Activated naive CD4-positive, alpha-beta T cell (primary cell): ENCODE measurements at places on chromosomes 7 and 10.

DNA sequence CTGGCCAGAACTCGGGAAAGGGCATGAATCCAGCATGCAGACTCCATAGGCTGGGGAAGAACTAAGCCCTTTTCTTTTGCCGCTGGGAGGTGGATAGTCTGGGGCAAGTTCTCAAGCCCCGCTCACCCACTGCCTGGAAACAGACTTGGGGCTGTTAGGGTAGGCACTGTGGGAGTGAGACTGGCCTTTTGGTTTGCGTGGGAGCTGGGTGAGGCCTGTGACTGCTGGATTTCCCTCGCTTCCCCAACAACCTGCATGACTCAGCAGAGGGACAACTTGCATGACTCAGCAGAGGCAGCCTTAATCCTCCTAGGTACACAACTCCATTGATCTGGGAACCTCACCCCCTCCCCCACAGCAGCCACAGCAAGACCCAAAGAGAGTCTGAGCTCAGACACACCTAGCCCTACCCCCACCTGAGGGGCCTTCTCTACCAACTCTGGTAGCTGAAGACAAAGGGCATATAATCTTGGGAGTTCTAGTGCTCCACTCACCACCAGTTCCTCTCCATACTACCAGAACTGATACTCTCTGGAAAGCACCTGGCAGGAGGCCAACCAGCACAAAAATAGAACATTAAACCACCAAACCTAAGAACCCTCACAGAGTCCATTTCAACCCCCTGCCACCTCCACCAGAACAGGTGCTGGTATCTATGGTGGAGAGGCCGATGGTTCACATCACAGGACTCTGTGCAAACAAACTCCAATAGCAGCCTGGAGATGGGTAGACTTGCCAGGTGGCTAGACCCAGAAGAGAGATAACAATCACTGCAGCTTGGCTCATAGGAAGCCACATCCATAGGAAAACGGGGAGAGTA lies 81.4 kb upstream of the LAMB4 start:
- no peak for DNase-seq

DNA sequence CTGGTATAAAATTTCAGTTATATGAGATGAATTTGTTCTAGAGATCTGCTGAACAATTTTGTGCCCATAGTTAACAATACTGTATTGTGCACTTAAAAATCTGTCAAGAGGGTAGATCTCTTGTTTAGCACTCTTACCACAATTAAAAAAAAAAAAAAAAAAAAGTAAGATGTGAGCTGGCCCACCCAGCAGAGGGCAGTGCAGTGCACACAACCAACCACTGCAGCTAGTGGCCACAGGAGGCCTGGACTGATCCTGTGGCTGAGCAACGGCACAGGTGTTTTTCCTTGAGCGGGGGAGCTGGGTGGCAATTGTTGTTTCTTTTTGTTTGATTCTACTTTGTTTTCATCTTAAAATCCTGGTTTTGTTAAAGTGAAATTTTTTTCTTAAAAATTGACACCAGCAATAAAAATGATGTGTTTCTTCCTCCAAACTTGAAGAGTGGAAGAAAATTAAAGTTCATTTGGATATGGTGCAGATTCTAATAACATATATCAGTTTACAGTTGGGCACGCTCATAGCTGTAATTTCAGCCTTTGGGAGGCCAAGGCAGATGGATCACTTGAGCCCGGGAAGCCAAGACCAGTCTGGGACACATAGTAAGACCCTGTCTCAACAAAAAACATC lies 171.1 kb upstream of the TBX20 start:
- no peak for DNase-seq

- no peak for DNase-seq
These were observed 24.3 kb downstream of the EPDR1 start for GRCh38 chr7:37944737-37945054.

GRCh38 chr10:103692952-103693811 lies 162.2 kb downstream of the SH3PXD2A start:
- DNase-seq: peak; percentile 32

GRCh38 chr10:68032113-68032512 lies 43.0 kb downstream of the HERC4 start:
- no peak for DNase-seq

GRCh38 chr10:132062641-132063390 lies 2.9 kb upstream of the JAKMIP3 start:
- no peak for DNase-seq

GRCh38 chr10:43263551-43264343 lies 3.1 kb downstream of the RASGEF1A start:
- no peak for DNase-seq

DNA sequence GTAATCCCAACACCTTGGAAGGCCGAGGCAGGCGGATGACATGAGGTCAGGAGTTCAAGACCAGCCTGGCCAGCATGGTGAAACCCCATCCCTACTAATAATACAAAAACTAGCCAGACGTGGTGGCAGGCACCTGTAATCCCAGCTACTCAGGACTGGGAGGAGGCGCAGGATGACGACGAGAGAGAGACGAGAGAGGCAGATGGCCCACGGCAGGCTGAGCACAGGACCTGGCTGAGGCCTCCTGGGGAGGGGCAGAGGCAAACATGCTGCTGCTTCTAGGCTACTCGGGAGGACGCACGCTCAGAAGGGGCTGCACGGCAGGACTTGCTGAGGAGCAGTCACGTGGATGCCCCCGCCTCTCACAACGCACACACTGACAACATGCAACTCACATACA lies 22.4 kb downstream of the DIP2C start:
- DNase-seq: no peak

DNA sequence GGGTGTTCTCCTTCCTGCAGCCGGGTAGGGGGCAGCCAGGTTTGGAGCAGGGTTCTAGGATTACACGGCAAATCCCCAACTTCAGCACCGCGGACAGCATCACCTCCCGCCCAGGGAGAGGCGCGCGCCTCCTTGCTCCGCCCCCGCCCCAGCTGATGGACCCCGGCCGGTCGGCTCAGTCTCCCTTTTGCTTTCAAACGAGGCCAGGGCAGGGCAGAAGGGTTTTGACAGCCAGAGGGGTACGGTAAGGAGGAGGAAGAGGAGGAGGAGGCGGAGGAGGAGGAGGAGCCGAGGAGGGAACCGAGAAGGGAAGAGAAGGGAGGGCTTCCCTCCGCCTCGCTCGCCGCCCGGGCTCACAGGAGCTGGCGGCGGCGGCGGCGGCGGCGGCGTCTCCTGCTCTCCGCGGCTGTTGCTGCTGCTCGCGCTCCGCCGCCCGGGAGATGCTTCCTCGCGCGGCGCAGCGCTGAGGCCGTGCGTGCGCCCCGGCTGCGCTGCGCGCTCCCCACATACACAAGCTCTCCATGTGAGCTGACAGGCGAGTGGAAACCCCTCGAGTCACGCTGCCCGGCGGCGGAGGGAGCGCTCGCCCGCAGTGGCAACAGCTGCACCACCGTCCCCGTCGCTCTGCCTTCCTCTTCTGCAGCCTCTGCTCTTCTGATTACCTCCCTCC lies 615 bp upstream of the CNTNAP2 start:
- no peak for DNase-seq

DNA sequence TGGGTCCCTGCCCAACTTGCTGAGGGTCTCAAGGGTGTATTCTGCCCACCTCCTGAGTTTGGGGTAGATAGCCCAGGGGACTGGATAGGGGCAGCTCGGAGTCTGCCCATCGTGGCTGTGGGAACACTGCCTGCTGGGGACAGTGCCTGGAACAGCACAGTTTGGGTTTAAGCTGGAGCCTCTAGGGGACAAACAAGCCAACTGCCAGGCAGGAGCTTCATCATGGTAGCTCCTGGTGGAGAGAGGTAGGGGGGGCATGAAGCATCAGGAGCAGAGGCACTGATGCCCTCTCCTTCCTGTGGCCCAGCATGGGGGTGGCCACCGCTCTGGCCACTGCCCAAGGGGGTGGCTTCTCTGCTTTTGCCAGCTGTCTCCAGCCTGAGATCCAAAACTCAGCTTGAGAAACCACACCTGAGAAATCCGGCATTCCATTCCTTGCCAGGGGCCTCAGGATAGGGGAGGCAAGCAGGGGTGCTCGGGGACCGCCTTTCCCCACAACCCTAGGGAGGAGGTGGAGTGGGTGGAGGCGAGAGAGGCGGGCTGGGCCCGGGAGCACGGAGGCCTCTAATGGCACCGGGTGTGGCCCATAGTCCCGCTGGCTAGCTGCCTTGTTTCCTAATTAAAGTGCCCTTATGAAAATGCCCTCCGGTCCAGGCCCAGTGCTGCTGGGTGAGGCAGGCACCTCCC lies 47.6 kb downstream of the UNC5B start:
- DNase-seq: no peak

- DNase-seq: no peak
These were observed 39.8 kb upstream of the SRGN start for GRCh38 chr10:69048103-69048502.

GRCh38 chr10:74078037-74078436 lies 72.6 kb downstream of the AP3M1 start:
- no peak for DNase-seq

DNA sequence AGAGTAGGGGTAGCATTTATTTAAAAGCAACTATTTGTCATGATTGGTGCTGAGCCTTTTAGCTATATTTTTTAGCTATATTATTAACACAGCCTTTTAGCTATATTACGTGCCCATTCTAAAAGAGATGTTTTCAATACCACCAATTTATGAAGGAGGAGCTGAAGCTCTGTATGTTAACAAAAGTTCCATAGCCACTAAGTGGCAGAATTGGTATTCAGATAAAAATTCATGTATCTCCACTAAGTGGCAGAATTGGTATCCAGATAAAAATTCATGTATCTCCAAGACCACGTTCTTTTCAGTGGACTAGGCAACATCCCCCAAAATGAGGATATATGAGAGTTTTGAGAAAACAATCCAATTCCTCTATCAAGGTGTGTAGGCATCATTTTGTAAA lies 268.6 kb downstream of the HGF start:
- DNase-seq: no peak

DNA sequence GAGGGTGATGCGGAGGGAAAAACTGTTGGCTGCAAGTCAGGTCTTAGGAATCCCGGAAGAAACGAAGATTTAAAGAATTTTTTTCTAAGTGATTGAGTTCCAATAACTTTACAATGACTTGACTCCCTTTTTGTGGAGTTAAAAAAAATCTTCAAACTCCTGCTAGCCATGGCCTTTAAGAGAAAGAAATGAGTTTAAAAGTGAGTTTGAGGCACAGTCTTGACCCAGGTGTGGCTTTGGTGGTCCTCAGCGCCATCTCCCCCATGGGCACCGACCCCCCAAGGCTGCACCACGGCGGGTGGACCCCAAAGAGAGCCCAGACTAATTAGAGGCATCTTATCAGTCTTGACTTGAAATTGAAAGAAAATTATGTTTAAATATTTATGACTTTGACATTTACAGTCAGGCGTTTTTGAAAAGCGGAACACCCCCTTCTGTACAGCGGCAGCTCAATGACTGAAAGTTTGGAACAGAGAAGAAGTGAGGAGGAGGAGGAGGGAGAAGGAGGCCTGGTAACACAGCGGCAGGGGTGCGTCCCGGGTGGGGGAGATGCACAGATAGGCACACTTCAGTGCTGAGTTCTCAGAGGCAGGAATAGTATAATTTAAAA lies 349.6 kb downstream of the DNAJB6 start:
- DNase-seq: no peak

GRCh38 chr7:28075674-28076358 lies 104.8 kb downstream of the JAZF1 start:
- DNase-seq: no peak

DNA sequence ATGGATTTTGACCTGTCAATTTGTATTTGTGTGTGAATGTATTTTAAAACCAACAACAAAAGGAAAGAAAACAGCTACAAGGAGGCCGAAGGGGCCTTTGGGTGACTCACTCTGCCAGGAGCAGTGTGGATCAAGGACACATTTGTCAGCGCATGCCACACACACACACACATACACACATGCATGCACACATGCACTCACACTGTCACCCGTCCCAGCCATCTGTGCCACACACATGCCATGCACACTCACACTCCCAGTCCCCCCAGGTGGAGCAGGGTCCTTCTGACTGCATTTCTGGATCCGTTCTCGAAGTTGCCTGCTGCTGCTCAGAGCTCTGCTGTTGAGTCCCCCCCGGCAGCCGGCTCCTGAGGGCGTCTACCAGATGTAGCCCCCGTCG lies 26.0 kb downstream of the SPOCK2 start:
- DNase-seq: no peak

- DNase-seq: no peak
These were observed 32.3 kb upstream of the PLEKHS1 start for GRCh38 chr10:113718969-113719822.

DNA sequence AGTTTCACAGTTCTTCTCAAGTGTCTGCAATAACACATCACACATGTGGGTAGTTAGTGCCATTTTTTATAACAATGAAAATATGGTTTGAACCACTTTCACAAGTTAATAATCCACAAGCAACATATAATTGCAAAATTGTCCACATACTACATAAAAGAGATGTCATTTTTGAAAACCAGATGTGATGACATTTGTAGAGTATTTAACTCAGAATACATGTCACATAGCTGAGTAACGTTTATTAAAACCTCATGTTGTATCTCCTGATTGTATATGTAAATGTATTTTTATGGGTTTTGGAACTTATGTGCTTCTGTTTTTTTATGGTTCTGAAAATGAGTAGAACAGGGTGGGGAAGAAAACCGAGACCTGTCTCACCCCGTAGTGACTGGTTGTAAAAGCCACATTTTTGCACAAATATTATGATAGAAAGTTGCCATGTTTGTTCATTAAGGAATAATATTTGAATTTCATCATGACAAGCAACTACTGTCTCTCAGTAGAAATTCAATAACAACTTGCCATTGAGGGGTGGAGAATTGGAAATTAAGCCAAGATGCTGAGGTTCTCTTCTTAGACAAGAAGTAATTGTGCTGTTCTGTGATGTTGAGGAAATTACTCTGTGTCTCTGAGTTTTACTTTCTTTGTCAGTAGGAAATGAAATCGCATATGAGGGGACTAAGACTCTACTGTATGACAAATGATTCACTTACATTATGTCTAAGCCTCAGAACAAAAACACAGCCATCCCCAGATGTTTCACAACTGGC lies 29.2 kb upstream of the EGFR start:
- no peak for DNase-seq

- DNase-seq: no peak
These were observed 32.6 kb upstream of the AFAP1L2 start for GRCh38 chr10:114436941-114437340.

- no peak for DNase-seq
These were observed 121.4 kb downstream of the CDK14 start for GRCh38 chr7:90717296-90718060.

DNA sequence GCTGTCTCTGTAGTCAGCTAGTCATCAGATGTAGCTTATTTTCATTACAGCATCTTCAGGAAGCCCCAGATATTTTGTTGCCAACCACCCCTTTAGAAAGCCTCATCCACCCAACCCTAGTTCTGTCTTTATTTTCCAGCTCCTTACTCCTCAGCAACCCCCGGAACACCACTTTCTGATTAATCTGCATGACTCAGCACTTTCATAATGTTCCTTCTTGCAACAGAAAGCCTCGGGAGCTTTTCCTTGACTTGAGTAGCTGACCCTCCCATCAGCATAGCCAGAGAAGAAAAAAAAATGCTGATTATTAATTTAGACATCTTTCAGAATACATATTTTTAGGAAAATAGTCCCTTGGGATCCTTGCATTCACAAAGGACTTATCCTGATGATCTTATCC lies 244.0 kb upstream of the CXCL12 start:
- no peak for DNase-seq

DNA sequence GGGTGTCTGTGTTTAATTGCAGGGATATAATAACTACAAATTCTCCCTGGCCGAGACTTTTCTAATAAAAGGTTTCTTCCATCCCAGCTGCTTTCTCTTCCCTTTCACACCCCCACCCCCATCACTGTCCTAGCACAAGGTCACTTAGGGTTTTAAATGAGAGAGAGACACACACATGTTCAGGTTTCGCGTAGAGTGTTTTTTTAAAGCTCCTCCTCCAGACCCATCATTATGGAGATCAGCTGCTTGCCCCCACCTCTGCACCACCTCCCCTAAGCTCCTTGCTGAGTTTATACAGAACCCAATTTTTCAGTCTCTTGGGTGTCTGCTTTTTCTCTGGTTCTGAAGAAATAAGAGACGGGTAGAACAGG lies 18.6 kb downstream of the LRMDA start:
- no peak for DNase-seq
